Naive thymus-derived CD4-positive, alpha-beta T cell (primary cell): ENCODE measurements at places on chromosomes 7 and 10. TPM values are rescaled to one million over a fixed set of nuclear protein-coding genes. Genes with fewer than 3 reads are reported as not detected.

The CPVL gene
- 3.0 TPM for total RNA-seq

DNA sequence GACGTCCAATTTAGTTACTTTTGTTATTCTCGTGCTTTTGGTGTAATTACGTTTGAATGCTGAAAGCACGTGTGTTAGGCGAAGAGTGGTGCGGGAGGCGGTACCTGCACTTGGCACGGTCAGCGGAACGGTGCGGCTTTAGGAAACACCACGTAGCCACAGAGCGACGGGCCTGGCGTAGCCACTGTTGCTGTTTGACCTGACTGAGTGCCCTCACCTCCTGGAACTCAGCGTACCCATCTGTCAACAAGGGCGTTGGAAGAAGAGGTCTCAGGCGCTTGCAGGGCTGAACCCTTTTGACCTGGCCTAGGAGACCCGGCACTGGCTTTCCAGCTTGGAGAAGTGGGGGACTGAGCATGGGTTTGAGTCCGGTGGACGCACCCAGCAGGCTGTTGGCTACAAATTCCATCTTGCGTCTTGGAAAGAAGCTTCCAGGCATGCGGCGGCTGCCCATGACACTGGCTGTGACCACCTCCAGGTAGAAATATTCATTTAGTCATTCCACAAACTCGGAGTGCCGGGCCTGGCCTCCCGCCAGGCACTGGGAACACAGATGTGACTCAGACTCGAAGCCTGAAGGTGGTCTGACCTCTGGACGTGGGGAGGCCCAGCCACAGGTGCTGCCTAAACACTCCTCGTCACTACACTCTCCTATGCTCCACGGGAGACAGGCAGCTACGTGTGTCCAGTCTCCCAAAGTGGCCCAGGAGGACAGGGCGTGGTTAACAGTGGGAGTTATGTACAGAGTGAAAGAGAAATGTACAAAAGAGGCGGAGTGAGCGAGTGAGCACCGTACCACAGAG is 22.2 kb downstream of the FAM20C start:
- no peak overlapping the region for H3K27ac ChIP-seq
- no peaks in the 10 kb centered on the region for H3K4me1 ChIP-seq
- H3K27me3 ChIP-seq: no peaks in the 10 kb centered on the region
- no peaks in the 10 kb centered on the region for H3K36me3 ChIP-seq
- DNase-seq: no peak

DNA sequence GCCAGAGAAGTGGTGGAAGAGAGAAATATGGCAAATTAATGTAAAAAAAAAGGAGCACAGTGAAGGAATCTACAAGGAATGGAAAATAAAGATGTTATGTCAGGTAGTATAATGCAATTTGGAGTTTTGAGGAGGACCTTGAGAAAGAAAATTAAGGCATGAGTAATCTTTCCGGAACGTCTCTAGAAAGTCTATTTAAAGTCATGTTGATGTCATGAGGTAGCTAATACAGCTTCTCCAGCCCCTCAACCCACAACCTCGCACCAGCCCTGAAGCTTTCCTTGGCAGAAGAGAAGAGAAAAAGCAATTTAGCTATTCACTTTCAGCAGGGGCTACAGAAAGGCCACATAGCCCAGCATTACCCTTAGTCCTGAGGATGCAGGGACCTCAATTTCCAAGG is 22.5 kb downstream of the TRDMT1 start:
- no peak for DNase-seq
- no peak overlapping the region for H3K27ac ChIP-seq
- no peak overlapping the region for H3K4me3 ChIP-seq
- H3K4me1 ChIP-seq: no peaks in the 10 kb centered on the region
- H3K27me3 ChIP-seq: no peaks in the 10 kb centered on the region
- H3K36me3 ChIP-seq: no peaks in the 10 kb centered on the region

- peak overlapping the region; percentile 100 for H3K27ac ChIP-seq
- H3K36me3 ChIP-seq: no peaks in the 10 kb centered on the region
- peak; percentile 82 for DNase-seq
- no peaks in the 10 kb centered on the region for H3K27me3 ChIP-seq
- H3K4me3 ChIP-seq: peak overlapping the region; percentile 99
- peaks cover 37% of the 10 kb centered on the region for H3K4me1 ChIP-seq
Measured at GRCh38 chr10:43407576-43408330, 1.2 kb downstream of the HNRNPF start.

- H3K27me3 ChIP-seq: no peaks in the 10 kb centered on the region
- DNase-seq: no peak
- no peaks in the 10 kb centered on the region for H3K4me1 ChIP-seq
- no peaks in the 10 kb centered on the region for H3K36me3 ChIP-seq
- no peak overlapping the region for H3K27ac ChIP-seq
Measured at GRCh38 chr7:93977211-93977950, 26.8 kb downstream of the BET1 start.

- no peak for DNase-seq
- H3K36me3 ChIP-seq: no peaks in the 10 kb centered on the region
- H3K27me3 ChIP-seq: no peaks in the 10 kb centered on the region
Measured at GRCh38 chr10:88687853-88688467, 18.1 kb upstream of the LIPK start.
